ENCODE measurements at places on chromosomes 7 and 10. TPM values are rescaled to one million over a fixed set of nuclear protein-coding genes. Genes with fewer than 3 reads are reported as not detected.

GALNT17 gene
- polyA plus RNA-seq: not detected

GIMAP8 gene
- 0.67 TPM for polyA plus RNA-seq

CFAP69 gene
- 1.0 TPM for polyA plus RNA-seq

HOXA2 gene
- 0.97 TPM for polyA plus RNA-seq

ZNF746 gene
- polyA plus RNA-seq: 6.0 TPM

KIAA1549 gene
- polyA plus RNA-seq: under 0.01 TPM

ATRNL1 gene
- polyA plus RNA-seq: 1.1 TPM

GLUD1 gene
- 84.0 TPM for polyA plus RNA-seq

DENND2A gene
- 7.0 TPM for polyA plus RNA-seq

- peaks cover 5% of the 10 kb centered on the region for H3K4me1 ChIP-seq
- H3K36me3 ChIP-seq: peaks cover 62% of the 10 kb centered on the region
- no peak for DNase-seq
Observed at GRCh38 chr7:151844071-151844824, 32.7 kb downstream of the PRKAG2 start.

GRCh38 chr7:122887198-122887597 is 938 bp upstream of the CADPS2 start:
- peak overlapping the region; percentile 81 for H3K4me3 ChIP-seq
- H3K4me1 ChIP-seq: peaks cover 12% of the 10 kb centered on the region
- no peaks in the 10 kb centered on the region for H3K36me3 ChIP-seq
- peak; percentile 73 for DNase-seq
- H3K27me3 ChIP-seq: no peaks in the 10 kb centered on the region
- H3K27ac ChIP-seq: peak overlapping the region; percentile 82

- DNase-seq: no peak
- no peak overlapping the region for H3K27ac ChIP-seq
- no peaks in the 10 kb centered on the region for H3K27me3 ChIP-seq
- H3K4me3 ChIP-seq: no peak overlapping the region
- H3K36me3 ChIP-seq: peaks cover 2% of the 10 kb centered on the region
Observed at GRCh38 chr7:5703572-5704533, 77.6 kb downstream of the RNF216 start.

GRCh38 chr10:19791032-19791431 is 25.2 kb upstream of the PLXDC2 start:
- no peak for DNase-seq
- H3K36me3 ChIP-seq: no peaks in the 10 kb centered on the region
- H3K4me3 ChIP-seq: no peak overlapping the region
- no peaks in the 10 kb centered on the region for H3K4me1 ChIP-seq
- H3K27me3 ChIP-seq: no peaks in the 10 kb centered on the region

DNA sequence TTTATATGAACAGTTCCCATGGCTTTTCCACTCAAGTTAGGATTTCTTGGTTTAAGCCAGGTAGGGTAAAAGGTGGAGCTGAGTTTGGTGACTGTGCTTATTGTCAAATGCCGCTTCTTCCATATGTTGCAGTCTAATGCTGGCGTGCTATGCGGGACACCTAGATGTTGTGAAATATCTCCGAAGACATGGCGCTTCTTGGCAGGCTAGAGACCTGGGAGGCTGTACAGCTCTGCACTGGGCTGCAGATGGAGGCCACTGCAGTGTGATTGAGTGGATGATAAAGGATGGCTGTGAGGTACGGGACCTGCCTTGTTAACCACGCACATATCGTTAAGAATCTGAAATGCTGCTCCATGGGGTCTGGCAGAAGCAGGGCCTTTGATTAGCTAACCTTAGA is 108.4 kb downstream of the FANK1 start:
- no peaks in the 10 kb centered on the region for H3K27me3 ChIP-seq
- no peak for DNase-seq
- no peak overlapping the region for H3K4me3 ChIP-seq
- H3K27ac ChIP-seq: no peak overlapping the region

DNA sequence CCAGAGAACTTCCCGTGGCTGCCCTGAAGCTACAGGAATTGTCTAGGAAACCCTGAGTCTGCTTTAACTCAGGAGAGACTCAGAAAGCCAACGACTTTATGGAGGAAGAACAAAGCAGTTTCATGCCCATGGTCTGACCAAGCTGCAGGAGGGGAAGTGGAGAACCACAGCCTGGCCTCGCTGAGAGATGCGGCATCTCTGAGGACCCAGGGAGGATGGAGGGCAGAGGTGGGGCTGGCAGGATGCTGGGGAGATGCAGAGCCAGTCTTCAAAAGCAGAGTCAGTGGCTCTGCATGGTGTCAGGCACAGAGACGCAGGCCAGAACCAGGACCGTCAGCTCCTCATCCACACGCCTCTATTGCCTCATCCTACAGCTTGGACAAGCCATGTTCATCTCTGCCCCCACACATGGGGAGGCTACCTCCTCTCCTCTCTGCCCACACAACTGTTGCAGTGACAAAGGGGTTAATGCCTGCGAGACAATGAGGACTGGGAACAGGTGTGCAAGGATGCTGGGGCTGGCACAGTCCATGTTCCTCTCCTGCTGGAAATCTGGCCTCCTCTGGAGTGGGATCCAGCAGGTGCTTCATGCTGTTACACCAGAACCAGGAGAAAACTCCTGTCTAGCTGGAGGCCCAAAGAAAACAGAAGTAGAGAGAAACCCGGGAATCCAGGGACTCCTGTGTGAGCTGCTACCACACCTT is 267.0 kb downstream of the PLXNA4 start:
- H3K27ac ChIP-seq: no peak overlapping the region
- H3K4me3 ChIP-seq: no peak overlapping the region
- no peaks in the 10 kb centered on the region for H3K27me3 ChIP-seq
- no peaks in the 10 kb centered on the region for H3K4me1 ChIP-seq
- H3K36me3 ChIP-seq: no peaks in the 10 kb centered on the region

GRCh38 chr10:103842605-103843004 is 12.8 kb downstream of the SH3PXD2A start:
- peaks cover 26% of the 10 kb centered on the region for H3K36me3 ChIP-seq
- peaks cover 60% of the 10 kb centered on the region for H3K4me1 ChIP-seq
- no peak for DNase-seq
- H3K27ac ChIP-seq: no peak overlapping the region

Measured in small intestine (tissue), 16 donors.